MG63 (cell line): ENCODE measurements at places on chromosomes 13 and 19. TPM values are rescaled to one million over a fixed set of nuclear protein-coding genes. Genes with fewer than 3 reads are reported as not detected.

GRCh38 chr13:25709088-25709487, 337.3 kb downstream of the ATP8A2 start:
- no peak for DNase-seq

DNA sequence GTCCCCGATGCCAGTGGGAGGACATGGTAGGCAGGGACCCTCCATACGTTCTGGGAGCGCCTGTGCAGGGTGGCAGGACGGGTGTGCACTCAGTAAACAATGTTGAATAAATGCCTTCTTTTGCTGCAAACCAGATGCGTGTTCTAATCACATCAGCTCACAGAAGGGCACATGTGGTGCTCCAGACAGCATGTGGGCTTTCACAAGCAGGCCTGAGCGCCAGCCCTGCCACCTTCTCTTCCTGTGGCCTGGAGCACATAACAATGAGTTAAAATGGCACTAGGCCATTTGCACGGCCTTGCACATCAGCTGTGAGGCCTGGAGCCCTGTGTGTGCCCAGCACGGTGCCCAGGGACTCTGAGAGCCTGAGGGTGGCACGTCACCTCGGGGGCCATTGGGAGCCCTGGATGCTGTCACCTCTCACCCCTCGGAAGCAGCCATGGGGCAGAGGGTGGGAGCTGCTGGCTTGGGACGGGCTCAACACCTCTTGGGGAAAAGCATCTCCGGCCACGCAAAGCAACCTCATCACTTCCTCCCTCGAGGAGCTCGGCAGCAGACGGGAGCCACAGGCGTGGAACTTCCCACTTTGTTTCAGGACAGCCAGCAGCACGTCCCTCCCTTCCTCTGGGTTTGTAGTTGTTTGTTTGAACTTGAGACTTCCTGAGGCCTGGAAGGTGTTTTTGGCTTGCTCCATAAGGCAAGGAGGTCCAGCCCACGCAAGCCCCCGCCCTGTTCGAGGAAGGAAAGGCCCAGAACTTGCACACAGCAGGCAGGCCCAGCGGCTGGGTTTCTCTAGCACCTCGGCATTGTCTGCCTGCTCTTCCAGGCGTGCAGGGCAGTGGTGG, 9.8 kb downstream of the MCF2L start:
- DNase-seq = no peak

Gene ERICH4
- not detected in 2 replicates for total RNA-seq

- DNase-seq = peak; percentile 29
Measured at GRCh38 chr13:46387064-46387851, at the start of gene RUBCNL. Gene RUBCNL, minus strand, starts transcription at chr13:46387252. Its CDS starts 14,777 bp downstream, at chr13:46372475.

GRCh38 chr13:109593230-109593629, 193.2 kb downstream of the IRS2 start:
- DNase-seq = no peak

DNA sequence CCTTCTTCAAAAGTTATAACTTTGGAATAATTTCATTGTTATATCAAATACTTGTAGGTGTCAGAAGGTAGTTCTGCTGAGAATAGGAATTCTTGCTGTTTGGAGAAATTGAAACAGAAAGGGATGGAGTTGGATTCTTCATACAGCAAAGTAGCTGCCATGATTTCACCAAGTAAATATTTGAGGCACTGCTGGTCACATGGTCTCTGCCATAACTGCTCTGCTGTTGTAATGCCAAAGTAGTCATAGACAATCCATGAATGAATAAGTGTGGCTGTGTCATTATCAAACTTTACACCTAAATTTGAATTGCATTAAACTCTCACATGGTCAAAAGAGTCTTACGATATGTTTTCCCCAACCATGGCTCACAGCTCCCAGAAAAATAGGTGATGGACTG, 308.6 kb downstream of the GPC6 start:
- peak; percentile 6 for DNase-seq

DNA sequence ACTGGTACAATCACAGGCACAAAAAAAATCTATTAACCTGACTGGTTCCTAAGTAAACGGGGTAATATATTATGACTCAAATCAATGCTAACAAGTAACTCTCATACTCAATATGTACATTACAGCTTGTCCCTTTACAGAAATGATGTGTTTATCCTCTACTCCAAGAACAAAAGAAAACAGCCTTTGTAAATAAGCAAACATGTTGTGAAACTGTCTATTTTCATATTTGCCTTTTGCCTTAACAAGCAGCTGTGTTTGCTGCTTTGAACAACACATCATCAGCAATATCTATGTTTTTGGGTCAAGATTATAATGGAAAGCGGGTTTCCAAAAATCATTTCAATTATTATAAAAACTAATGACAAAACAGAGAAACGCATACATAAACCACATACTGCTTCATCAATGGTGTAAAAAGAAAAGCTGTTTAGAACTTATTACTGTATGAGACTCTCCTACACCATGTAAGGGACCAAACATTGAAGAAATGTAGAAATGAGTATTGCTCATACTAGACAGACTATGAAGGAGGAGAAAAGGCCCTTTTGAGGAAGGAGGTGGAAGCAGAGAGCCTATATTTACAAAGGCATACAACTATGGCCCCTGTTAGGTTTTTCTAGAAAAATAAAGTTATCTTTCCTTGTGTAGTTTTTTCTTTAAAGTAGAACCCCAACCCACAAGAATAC, 14.8 kb downstream of the TBC1D4 start:
- no peak for DNase-seq

DNA sequence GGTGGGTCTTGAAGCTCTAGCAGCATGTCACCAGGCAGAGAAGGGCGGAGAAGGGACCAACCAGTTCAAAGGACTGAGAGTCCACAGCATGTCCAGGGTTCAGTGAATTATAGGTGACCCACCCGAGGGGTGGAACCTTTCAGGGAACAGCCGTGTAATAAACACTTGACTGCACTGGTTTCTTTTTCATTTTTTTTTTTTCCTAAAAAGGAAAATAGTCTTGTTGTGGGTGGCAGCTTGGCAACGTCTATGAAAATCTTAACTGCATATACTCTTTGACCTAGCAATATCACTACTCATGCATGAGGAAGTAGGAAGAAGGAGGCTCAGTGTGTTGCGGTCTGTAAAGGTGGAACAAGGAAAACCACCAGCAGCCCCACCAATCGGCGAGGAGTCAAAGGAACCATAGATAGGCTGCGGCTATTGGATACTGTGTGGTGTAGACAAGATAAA, 13.0 kb upstream of the MYH14 start:
- DNase-seq = no peak

GRCh38 chr19:8321067-8321985, at the start of the genes NDUFA7 and RPS28:
Gene NDUFA7, minus strand, starts transcription at chr19:8321375. Its CDS starts 17 bp downstream, at chr19:8321358.
Gene RPS28, plus strand, starts transcription at chr19:8321496. Its CDS starts 35 bp downstream, at chr19:8321531.
- peak; percentile 96 for DNase-seq

- no peak for DNase-seq
Measured at GRCh38 chr13:91108315-91108714, 239.2 kb upstream of the MIR17HG start.
